Stimulated activated CD8-positive, alpha-beta memory T cell treated with anti-CD3 and anti-CD28 coated beads, Interleukin-4, amount 100 ng/mL, for 4 hours (primary cell): ENCODE measurements at places on chromosomes 3 and 15.

- no peak for DNase-seq
Observed at GRCh38 chr3:155853214-155854140, 750 bp downstream of the SLC33A1 start.

DNA sequence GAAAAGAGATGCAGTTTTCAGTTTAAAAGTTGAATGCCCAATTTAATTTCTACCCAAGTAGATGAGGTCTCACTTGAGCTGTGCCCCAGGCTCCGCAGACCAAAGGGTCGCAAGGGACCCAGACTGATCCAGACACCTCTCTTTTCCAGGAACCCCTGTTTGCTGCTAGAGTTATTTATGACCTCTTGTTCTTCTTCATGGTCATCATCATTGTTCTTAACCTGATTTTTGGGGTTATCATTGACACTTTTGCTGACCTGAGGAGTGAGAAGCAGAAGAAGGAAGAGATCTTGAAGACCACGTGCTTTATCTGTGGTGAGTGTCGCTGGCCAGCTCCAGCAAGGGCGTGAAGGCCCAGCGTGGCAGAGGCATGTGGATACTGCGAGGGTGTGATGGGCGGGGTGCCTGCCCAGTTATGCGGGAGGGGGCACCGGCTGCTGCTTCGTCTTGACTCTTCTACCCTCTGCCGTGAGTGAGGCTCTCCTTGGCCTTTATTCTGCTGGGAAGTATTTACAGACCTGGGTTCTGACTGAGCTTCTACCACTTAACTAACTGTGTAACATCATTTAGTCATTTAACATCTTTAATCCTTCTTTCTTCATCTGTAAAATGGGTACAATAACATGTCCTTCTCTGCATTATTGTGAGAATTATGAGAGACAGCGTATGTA lies 164.2 kb upstream of the BHLHE40 start:
- no peak for DNase-seq

DNA sequence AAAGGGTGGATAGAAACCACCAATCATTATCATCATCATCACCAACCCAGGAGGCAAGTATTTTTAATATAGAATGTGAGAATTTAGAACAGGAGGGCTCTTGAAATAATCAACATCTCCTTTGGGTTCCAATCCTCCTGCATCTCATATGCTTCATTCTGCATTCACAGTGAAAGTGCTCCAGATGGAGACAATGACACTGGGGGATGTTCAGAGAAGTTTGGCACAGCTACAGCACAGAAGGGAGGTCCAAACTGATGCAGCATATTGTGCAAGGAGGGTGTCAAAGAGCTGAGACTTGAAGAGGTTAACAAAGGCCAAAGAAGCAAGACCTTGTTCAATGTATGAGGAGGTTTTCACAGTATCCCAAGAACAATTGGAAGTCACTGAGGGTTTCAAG lies 767.1 kb downstream of the NTRK3 start:
- DNase-seq, result no peak

DNA sequence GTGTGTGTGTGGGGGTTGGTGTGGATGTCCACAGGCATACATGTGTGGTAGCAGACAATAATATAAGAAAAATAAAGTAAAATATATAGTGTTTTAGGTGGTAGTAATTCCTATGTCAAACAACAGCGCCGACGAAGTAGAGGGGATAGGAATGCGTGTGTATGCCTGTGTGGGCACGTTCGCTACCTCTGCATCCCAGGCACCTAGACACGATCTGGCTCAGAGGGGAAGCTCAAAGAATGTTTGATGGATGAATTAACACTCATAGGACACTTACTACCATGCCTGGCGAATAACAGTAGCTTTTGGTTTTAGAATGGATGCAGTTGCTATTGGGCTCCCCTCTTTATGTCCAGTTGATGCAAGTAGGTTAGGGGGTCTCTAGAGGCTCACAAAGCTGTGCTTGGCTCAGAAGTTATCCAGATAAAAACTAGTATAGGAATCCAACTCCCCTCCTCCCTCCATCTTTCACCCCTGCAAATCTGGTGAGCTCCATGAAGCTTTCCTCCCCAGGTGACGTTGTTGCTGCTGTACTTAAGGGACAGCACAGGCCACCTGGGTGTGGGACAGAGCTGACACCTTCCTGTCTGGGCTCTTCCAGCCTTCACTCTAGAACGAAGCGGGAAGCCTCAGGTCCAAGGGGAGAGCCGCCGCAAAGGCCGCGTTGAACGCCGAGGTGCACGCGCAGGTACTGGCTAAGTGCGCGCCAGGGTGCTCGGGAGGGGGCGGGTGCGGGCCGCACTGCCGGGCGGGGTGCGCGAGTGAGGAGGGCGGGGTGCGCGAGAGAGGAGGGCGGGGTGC lies 192.6 kb upstream of the LYSMD4 start:
- DNase-seq, result peak; percentile 61

GRCh38 chr3:59423707-59424106 lies 373.9 kb upstream of the CFAP20DC start:
- no peak for DNase-seq

DNA sequence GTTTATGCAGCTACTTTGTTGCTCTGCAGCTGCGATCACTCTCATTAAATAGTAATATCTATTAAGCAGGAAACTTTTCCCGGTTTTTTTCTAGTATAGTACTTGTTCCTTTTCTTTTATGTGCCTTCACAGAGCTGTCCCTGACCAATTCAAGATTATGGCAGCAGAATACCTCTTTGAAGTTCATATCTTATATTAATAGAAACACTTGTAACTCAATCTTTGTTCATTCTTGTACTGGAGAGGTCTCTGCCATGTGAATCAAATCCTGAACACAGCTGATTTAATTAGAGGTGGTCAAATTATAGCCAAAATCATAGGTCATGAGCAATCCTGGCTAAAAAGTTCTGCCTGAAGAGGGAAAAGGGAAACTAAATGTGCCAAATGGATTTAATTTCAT lies 399.0 kb upstream of the ARHGEF26 start:
- no peak for DNase-seq

GRCh38 chr3:51777985-51778384 lies 1.1 kb downstream of the IQCF6 start:
- no peak for DNase-seq

- no peak for DNase-seq
Observed at GRCh38 chr15:70852501-70853317, 1.2 kb downstream of the LARP6 start.

DNA sequence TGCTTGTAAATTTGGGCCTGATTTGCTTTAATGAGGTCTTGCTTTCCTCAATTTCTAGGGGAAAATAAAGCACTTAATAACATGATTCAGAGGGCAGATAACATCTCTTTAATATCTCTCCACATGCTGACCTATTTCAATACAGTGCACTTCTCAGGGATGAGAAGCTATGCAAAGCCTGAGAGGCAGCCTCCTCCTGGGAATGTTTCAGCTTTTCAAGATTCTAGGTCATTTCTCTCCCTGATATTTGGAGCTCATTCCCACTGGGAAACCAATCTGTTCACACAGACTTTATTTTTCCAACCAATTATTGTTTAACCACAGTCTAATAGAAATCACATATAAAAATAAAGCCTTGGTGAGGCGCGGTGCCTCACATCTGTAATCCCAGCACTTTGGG lies 67.0 kb upstream of the LSAMP start:
- DNase-seq, result no peak

- DNase-seq, result no peak
Observed at GRCh38 chr3:28139288-28139687, 102.1 kb upstream of the CMC1 start.

DNA sequence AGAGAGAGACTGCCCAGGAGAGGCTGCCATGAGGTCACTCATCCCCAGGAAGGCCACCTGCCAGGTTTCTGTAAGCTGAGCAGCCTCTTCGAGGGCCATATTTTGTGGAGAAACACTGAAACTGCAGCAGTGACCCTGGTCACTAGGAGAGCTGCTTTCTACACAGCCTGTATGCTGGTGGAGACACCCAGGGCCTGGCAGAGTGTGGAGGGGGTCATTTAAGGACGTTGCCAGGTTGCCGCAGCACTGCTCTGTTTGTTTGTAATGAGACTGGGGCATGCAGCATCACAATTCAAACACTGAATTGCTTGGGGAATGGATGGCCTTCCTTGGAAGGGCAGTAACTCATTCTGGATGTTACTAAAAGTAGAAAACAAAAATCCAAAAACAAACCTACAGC lies 104.9 kb upstream of the TRIM42 start:
- no peak for DNase-seq

GRCh38 chr3:69197922-69198530 lies 75.6 kb upstream of the LMOD3 start:
- DNase-seq, result peak; percentile 37

DNA sequence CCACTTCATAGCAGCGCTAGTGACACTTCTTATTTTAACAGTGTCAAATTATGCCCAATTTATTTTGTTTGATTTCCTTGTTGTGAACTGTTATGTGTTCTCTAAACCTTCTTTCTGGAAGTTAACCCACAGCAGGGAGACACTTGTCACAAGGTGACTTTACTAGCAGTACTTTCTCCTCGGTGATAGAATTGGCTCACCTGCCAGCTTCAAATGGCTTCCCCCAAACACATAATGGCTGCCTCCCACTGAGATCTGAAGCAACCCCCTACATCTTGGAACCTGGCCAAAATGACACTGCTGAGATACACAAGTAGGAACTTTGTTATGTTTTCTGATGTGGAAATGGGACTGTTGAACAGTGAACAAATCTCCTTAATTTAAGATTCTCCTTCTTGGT lies 238.8 kb upstream of the DPH6 start:
- DNase-seq, result no peak

DNA sequence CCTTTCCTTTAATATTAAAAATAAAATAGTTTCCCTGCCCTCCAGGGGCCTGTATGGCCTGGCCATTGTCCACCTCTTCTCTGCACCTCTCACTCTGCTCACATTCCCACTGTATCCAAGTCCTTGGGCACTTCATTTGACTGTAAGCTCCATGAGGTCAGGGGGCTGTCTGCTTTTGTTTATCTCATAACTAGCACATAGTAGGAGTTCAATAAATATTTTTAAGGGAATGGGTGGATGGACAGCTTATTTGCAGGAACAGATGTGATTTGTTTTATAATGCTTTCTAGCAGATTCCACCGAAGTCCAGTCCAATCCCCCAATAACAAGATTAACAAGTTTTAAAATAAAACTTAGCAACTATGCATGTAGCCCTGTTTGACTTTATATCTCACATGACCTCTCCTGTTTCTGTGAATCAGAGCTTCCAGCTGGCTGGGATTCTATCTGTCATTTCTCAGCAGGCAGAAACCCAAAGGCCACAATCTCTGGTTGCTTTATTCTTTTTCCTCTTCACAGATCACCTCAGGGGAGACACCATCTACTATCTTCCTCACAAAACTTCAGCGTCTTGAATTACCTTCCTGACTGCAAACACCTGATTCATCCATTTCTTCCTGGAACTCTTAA lies 123.0 kb upstream of the NR2F2 start:
- no peak for DNase-seq

DNA sequence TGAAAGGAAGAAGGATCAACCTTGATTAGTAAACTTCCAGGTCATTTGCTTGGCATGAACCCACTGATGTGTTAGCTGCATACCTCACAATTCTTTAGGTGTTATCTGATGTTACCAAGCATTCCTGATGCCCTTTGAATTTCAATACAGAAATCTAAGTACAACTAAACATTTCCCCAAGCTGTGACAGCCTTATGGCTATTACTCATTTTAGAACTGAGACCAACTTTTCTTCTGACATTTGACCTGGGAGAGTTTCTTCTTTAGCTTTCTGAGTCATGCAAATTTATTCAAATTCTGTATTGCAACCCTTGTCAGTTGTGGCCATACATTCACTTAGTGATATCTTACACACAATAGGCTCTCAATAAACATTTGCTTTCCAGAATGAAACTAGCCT lies 124.3 kb downstream of the TIGIT start:
- no peak for DNase-seq

- DNase-seq, result no peak
Observed at GRCh38 chr3:112561484-112561733, 353 bp downstream of the ATG3 start.

DNA sequence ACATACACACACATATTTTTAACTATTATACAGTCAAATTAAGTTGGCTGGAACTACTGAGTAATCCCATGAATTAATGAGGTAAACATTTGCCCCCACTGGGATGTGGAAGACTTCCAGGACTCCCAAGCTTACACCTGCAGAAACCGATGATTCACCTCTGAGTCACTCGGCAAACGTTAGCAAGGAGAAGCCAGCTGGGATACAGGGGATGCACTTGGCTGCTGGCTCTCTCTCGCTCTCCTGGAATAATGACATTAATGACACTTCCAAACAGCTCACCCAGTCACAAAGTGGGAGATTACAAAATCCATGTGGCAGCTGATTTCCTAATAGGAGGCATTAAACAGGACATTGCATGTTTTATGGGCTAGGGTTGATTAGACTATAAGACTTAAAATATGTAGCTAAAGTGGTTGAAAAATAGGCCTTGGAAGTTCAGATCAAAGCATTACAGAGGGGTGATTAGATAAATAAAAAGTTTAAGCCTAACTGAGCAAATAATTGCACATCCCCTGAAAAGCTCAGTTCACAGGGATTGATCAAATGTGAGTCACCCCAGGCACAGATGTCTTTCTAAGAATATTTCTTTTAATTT lies 500.9 kb downstream of the SOX2 start:
- no peak for DNase-seq

- DNase-seq, result no peak
Observed at GRCh38 chr3:64196236-64196929, 28.9 kb downstream of the PRICKLE2 start.

DNA sequence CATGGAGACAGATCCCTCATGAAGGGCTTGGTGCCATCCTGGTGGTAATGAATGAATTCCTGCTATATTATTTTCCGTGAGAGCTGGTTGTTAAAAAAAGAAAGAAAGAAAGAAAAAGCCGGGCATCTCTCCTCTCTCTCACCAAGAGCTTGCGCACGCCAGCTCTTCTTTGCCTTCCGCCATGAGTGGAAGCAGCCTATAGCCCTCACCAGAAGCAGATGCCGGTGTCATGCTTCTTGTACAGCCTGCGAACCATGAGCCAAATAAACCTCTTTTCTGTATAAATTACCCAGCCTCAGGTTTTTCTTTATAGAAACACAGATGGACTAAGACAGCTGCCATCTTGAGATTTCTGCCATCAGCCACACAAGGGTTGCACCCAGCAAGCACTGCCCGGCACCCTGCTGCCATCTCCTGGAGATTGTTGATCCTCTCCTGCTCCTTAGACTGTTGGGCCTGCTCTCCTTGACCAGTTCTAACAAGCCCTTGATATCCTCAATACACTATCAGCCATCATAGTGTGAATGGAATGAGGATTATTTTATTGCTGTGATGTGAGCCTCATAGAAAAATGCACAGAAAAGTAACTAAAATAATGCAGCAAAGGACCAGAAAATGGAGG lies 3.5 kb upstream of the AHSG start:
- DNase-seq, result no peak

DNA sequence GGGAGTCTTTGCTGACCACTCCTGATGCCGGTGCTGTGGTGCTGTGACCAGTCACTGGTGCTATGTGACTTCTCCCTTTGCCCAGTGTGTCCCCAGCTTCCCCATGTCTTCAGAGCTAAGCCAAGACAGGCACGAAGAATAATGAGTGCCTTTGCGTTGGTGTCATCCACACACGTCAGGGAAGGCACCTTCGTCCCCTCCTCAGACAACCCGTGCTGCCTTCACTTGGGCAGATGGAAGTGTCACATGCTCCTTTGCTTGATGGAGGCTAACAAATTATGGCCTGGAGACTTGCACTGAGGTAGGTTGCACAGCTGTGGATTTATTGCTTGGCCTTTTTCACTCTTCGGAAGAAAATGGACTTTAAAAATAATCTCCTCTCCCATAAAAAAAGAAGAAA lies 291.8 kb downstream of the OCA2 start:
- no peak for DNase-seq

- DNase-seq, result no peak
Observed at GRCh38 chr3:169430707-169431404, 232.7 kb downstream of the MECOM start.

- DNase-seq, result no peak
Observed at GRCh38 chr3:55937301-55937700, 450.2 kb upstream of the WNT5A start.

- no peak for DNase-seq
Observed at GRCh38 chr15:68769702-68770101, 51.0 kb downstream of the ANP32A start.
